ENCODE measurements at places on chromosomes 5 and 9.
A peak's percentile ranks its signal among the peaks of the same experiment; 100 is the strongest.

GRCh38 chr9:109604131-109604530 lies 106.0 kb upstream of the PTPN3 start:
- peak; percentile 82 for DNase-seq

DNA sequence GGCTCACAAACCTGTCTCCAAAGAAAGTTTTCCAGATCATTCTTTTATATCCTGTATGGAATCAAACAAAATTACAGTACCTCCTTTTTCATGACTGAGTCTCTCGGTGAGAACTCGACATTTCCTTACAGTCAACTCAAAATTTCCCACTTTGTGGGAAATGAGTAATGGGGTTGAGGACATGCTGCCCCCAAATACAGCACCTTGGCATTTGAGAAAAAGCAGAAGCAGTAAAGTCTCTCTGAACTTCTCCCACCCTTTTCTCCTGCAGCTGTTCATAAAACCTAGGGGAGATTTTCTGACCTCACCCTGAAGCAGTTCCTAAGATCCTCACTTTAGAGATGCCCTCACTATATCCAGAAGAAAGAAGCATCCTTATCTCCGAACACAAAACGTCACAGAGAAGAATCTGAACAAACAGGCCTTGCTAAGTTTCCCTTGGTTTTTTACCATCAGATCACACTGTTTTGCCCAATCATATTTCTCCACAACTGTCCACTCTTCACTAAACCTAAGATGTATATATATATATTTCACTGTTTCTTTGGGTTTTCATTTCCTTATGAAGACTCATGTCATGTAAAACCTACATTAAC lies 96.1 kb upstream of the APC start:
- DNase-seq, result no peak

GRCh38 chr5:717143-717542 lies 24.0 kb upstream of the TPPP start:
- no peak for DNase-seq

DNA sequence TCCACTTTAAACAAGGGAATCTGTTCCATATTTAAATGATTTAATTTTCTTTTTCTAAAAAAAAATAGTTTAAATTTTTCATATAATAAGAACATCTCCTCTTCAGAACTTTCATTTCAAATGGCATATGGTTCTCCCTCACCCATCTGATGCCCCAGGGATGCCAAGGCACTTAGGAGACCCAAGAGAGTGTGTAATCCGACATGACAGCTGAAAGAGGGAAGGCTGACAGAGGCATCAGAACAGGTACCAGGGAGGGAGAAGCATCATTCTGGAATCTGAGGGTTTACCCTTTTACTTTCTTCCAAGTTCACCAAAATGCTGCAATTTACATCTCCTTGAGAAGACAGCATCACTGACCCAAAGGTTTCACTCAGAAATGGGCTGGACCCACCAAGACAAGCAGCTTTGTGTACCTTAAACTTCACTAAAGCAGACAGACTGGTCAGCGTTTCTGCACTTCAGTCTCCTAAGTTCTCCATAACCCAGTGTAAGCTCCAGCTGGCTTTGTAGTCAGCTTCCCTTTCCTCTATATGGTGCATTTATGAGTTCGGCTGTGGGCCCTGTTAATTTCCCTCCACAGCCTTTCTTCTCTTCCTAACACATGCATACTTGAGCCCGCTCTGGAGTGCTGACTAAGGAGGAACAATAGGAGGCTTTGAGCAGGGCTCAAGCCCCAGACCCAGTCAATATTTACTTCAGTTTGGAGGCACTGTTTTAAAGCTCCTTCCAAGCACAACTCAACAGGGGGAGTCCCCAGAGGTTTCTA lies 17.7 kb downstream of the EFNA5 start:
- DNase-seq, result peak; percentile 33

DNA sequence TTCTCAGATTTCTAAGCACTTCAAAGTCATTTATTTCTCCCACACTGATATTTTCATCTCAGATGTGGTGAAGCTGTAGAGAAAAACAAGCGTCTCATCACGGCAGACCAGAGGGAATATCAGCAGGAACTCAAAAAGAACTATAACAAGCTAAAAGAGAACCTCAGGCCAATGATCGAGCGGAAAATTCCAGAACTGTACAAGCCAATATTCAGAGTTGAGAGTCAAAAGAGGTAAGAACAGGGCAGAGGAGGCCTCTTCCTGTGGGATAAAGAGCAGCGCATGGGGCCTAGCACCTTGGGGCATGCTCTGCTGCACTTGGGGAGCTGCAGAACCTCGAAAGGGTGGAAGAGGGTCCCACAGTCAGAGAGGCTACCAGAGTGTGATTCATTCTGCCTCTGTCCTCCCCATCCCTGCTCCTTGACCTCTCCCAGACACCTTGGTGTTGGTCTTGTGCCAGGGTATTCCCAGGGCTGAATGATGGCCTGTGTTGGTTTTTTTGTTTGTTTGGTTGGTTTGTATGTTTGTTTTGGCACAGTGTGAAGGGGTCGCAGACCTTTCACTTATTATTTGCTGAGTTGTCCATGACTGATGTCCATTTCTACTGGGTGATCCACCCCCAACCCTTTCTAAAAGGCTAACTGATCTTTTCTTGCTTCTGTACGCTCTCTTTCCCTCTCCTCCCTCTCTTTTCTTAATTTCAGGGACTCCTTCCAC lies 248.9 kb downstream of the DOCK8 start:
- DNase-seq, result no peak

DNA sequence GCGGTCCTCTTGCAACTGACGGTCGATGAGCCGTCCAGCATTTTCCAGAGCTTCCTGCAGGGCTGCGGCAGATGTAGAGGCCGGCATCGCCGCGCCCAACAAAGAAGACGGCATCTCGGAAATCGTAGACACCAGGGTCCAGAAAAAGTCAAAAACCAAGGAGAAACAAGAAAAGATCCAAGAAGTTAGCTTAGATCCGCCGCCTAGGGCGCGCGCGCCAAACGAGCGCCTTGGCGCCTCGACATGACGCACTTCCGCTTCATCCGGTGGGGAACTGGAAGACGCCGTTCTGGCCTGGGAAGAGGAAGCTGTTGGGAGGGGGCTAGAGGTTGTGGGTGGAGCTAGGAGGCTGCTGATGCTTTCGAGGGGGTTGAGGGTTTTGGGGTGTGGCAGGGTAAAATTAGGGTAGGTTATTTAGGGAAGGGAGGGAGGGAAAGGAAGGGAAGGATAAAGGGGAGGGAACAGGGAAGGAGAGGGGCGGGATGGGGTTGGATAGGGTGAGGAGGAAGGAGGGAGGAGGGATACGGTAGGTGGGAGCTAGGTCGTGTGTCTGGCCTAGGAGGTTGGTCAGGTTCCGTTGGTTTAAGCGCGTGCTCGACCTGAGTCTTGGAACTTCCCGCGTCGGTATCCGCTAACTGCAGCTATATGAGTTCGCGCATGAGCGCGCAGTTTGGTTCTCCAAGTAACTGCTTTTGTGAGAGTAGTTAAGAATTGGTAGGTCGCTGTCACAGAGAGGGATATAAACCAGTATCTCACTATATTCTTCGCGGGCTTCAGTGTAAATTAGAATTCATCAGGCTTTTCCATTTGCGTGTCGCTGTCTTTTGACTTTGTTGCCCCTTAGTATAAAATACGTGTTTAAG lies at the start of gene NUP155:
NUP155 (minus strand) TSS at position 243 of the 863 bp plus-strand sequence; CDS start at position 114, 129 bp downstream.
- peak; percentile 97 for DNase-seq

DNA sequence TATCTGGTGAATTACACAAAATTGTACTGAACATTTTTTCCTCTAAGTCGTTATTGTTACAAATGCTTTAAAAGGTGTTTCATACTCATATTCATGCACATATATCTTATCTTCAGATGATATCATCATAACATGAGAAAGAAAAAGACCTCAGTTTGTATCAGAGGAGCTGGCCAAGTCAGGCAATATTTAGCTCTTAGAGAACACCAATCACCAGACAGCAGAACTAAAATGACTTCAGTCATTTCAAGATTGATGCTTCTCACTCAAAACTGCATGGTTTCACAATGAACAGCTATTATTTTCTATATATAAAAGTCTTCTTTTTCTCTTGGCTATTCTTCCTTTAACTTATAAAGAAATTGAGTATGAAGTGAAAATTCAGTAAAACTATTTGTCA lies 44.6 kb downstream of the TSSK1B start:
- no peak for DNase-seq

DNA sequence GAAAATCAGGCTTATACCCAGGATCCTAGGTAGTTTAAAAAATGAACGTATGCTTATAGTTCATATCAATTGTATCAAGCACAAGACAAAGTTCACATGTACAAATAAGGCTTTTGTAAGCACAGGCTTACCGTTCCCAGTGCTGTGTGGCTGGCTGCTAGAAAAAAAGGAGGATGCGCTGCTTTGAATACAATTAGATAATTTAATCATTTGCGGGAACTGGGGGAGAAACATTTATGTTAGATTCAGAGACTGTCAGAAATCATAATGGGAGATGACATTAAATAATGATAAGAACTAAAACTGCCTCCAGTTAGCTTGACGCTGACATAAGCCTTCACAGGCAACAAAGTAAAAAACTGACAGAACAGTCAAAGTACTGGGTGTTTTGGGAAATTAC lies 93.2 kb downstream of the FNBP1 start:
- DNase-seq, result no peak

DNA sequence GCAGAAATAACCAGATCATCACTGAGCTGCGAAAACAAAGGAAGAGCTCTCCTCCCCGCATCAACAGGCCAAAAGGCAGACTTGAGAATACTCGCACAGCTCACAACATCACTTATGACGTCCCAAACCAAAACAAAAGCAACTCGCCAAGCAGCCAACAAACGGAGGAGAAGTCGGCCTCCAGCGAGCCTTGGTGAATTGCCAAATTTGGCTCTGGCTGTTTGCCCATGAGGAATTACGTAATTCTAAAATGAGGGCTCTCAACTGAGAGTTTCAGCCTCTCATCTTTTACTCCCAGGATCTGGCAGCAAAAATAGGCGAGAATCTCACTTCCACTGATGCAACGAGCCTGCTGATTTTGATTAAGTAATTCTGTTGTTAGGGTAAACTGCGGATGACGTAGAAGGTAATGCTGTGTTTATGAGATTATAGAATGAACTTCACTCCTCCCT lies 51.7 kb upstream of the SEMA6A start:
- DNase-seq, result peak; percentile 90

DNA sequence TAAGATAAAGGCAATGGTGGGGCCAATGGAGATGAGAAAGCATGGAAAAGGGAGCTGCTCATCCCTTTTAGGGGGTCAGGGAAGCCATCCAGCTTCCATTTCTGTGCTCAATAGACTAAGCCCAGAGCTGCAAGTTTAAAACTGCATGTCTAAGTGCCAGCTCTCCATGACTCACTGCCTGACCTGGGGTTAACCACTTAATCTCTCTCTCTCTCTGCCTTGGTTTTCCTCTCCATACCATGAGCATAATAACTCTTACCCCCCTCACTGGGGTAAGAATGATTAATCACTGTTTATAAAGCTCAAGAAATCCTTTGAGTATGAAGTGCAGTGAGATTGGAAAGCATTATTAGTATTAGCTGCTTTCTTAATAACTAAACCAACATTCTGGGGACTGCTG lies 1382.4 kb upstream of the WWC1 start:
- peak; percentile 92 for DNase-seq

- DNase-seq, result no peak
These were observed 47.8 kb upstream of the IRX4 start for GRCh38 chr5:1930501-1930879.

DNA sequence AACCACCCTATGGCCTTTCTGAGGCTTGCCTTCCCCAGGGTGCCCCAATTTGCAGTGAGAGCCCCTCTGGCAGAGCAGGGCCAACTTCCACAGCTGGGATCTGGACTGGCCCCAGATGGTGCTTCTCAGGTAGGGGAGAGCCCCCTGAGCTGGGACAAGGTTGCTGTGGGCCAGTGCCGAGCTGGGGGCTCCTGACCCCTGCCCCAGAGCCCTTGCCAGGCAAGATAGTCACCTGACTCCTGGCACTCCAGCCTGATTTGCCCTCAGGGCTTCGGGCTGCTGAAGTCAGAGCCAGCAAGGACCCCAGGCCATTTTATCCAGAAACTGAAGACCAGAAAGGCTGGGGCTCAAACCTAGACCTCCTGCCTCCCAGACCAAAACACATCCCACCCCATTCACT lies 33.4 kb upstream of the AKNA start:
- DNase-seq, result no peak

- no peak for DNase-seq
These were observed 126.9 kb downstream of the EFNA5 start for GRCh38 chr5:107543868-107544267.

GRCh38 chr9:91340395-91340967 lies 21.2 kb downstream of the AUH start:
- DNase-seq, result no peak

GRCh38 chr5:143930561-143930960 lies 118.6 kb downstream of the HMHB1 start:
- DNase-seq, result no peak

GRCh38 chr9:123399803-123400378 lies 43.9 kb downstream of the CRB2 start:
- no peak for DNase-seq

- peak; percentile 100 for DNase-seq
These were observed 24.3 kb upstream of the PTGES start for GRCh38 chr9:129776938-129777768.

DNA sequence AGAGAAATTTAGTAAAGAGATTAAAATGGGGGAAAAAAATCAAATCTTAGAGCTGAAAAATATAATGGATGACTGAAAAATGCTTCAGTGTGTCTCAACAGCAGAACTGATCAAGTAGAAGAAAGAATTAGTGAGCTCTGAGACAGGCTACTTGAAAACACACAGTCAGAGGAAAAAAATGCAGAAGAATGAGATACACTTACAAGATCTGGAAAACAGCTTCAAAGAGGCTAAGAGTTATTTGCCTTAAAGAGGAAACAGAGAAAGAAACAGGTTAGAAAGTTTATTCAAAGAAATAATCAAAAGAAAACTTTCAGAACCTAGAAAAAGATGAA lies 70.5 kb upstream of the OR2K2 start:
- DNase-seq, result peak; percentile 54

DNA sequence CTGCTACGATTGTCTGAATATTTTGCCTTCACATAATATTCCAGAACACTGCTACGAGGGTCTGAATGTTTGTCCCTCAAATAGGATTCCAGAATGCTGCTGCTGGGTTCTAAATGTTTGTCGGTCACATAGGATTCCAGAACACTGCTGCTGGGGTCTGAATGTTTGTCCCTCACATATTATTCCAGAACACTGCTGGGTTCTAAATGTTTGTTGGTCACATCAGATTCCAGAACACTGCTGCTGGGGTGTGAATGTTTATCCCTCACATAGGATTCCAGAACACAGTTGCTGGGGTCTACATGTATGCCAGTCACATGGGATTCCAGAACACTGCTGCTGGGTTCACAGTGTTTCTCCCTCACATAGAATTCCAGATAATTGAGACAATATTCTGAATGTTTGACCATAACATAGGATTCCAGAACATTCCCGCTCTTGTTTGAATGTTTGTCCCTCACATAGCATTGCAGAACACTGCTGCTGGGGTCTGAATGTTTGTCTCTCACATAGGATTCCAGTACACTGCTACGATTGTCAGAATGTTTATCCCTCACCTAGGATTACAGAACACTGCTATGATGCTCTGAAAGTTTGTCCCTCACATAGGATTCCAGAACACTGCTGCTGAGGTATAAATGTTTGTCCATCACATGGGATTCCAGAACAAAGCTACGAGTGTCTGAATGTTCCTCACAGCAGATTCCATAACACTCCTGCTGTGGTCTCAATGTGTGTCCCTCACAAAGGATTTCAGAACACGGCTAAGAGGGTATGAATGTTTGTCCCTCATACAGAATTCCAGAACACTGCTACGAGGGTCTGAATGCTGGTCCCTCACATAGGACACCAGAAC lies 201.8 kb downstream of the FOXD4L6 start:
- no peak for DNase-seq

All from fibroblast of lung (primary cell).